ENCODE measurements at places on chromosomes 7 and 10.

GRCh38 chr10:1203704-1204103, 147.5 kb downstream of the WDR37 start:
- no peak for DNase-seq

GRCh38 chr10:62075912-62076311, 174.4 kb downstream of the ARID5B start:
- DNase-seq: no peak

DNA sequence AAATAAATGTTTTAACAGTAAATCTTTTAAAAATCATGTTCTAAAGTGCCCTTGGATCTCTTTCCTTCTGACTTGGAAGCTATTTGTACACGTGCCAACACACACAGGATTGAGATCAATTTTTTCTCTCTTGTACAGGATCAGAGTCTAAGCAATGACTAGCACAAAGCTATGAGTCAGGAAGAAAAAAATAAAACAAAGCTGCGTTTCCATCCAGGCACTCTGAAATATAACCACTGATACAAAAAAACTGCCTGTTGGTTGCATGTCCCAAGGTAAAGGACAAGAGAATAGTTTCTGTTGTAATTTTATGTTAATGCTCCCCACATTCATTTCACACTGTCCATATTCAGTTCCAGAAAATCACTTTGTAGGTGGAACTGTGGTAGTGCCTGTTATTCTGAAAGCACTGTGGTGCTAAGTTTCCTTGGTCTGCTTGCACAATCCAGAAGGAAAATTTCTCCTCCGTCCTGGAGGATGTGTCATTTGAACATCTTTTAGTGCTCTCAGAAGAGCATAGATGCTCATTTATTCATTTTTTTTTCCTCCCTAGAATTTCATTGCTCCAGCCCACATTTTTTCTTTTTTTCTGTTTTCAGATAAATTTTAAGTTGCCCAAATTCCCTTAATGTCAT, 113.4 kb downstream of the PLXDC2 start:
- DNase-seq: no peak

DNA sequence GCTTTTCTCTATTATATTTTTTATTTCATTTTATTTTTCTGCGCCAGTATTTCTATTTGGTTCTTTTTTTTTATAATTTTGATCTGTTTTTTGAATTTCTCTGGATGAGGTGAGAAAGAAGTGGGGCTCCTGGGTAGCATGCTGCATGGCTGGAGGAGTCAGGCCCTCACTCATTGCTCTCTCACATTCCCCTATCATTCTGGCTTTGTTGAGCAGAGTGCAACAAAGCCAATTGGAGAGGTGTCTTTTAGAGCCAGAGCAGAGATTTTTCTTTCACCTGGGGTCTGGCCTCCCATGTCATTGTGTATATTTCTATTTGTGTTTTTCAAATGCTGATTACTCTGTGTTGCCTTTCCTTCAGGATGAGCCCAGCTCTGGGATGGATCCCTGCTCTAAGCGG, 330.0 kb upstream of the CDC14C start:
- DNase-seq: no peak

GRCh38 chr10:69729326-69730048, 72.2 kb upstream of the COL13A1 start:
- DNase-seq: no peak

DNA sequence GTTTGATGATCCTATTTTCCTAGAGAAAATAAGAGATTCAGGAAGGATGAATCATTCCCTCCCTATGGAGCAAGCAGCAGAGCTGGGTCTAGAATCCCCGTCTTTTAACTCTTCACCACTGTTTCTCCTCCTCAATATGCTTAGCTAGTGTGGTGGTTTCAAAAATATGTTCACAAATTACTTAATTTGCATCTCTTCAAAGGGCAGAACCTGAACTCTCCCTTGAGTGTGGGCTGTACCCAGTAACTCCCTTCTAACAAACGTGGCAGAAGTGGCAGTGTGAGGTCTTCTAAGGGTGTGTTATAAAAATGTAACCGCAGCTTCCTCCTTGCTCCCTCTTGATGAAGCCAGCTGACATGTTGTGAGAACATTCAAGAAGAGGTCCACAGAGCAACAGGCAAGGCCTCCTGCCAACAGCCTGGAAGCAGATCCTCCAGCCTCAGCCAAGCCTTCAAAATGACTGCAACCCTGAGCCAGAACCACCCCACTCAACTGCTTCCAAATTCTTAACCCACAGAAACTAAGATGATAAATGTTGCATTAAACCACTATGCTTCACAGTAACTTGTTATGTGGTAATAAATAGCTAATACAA, 36.6 kb downstream of the SRPK2 start:
- DNase-seq: no peak

DNA sequence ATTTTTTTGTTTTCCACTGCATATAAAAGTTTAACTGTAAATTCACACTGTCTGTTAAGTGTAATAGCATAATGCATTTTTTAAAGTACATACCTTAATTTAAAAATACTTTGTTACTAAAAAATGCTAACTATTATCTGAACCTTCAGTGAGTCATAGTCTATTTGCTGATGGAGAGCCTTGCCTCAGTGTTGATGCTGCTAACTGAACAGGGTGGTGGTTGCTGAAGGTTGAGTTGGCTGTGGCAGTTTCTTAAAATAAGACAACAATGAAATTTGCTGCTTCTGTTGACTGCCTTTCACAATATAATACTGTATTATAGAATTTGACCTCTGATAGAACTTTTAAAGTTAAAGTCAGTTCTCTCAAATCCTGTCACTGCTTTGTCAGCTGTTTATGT, 72.3 kb upstream of the GATAD1 start:
- DNase-seq: no peak

GRCh38 chr7:46930366-46930765, 651.5 kb downstream of the TNS3 start:
- no peak for DNase-seq

GRCh38 chr10:79349766-79350406, 2.6 kb downstream of the PPIF start:
- no peak for DNase-seq

DNA sequence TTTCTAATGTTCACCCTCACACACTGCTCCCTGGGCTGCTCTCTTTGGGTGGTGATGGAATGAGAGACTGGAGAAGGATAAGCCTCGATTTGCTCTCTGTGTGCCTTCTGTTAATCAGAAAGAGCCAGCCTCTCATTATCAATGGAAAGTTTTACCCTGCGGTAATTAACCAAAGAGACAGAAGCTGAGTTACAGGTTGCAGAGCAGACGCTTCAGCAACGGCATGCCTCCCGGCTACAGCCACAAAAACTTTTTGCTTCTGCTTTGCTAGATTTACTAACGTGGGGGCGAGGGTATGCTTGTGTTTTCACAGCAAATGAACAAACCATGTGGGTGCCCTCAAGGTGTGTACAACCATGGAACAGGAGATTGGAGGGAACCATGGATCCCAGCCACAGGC, 18.0 kb downstream of the GIMAP4 start:
- DNase-seq: no peak

GRCh38 chr7:34430456-34430855, 227.6 kb upstream of the NPSR1 start:
- DNase-seq: no peak

GRCh38 chr10:113133497-113134115, 183.6 kb downstream of the TCF7L2 start:
- DNase-seq: no peak

DNA sequence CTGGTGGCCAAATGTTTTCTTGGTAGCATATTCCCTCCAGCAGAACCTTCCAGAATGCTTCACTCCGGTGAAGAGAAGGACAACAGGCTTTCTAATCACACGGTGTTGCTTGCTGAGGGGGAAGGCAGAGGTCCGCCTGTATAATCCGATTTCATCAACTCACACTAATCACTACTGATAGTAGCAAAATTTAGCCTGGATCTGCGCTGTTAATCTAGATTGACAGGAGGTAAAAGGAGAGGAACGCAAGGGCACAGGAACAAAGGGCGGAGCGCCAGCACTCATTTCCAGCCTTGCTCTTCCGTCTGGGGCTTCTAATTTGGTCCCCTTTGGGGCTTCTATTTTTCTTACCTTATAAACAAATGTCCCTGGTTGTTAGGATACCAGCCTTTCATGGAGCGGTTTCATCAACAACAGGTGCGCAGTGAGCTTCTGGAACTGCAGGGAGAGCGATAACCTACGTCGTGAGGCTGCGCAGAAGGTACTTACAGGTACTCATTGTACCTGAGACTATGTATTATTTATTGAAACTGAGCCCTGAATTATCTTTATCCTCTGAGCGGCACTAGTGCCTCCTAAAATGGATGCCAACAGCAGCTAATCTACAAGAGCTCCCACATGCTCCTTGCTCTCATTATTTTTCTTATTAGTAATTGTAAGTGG, 150.6 kb downstream of the CACNB2 start:
- DNase-seq: no peak

DNA sequence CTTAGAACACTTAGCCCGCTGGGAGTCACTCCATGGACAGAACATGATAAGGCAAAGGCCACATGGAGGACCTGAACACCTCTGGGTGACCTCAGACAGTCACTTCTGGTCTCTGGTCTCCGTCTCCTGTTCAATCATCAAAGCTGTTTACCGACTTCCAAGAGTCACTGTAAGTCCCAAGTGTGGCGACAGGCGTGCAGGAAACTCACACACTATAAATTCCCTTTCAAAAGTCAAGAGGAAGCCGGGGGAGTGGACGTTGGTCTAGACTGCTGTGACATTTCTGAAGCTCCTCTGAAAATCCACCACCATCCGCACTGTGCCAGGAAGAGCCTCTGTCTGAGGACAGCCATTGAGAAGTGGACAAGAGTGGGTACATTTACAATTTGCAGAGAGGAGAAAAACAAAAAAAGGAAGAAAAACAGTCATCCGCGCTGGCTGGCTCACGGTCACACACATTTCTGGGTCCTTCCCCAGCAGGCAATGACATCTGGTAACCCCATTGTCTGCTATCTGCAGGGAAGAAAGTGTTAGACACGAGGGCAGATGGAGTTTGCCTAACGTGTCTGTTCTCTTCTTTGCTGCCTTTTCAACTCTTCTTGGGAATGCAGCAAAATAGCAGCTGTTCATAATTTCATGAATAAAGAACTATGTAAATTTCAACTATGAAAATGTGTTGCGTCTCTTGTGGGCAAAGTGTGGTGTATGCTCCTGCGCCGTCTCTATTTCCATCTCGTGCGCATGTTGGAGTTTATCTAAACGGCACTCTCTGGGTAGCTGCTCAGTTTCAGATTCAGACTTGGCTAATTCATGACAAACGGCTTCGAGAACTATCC, 32.9 kb upstream of the CUX1 start:
- no peak for DNase-seq

GRCh38 chr10:21995557-21995956, 8.0 kb downstream of the DNAJC1 start:
- no peak for DNase-seq

DNA sequence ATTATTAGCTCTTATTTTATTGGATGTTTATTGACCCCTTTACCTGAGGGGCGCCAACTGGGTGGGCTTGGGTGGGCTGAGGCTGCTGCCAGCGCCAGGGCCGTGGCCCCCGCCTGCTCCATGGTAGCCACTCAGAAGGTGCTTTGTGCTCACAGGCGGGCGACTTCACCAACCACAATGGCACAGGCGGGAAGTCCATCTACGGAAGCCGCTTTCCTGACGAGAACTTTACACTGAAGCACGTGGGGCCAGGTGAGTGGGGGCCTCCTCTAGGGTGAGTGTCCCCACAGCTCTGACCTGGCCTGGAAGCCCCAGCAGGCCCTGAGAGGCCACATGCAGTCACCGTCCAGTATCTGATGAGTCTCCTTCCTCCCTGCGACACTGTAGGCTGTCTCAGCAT, 4.1 kb downstream of the PPIF start:
- no peak for DNase-seq

DNA sequence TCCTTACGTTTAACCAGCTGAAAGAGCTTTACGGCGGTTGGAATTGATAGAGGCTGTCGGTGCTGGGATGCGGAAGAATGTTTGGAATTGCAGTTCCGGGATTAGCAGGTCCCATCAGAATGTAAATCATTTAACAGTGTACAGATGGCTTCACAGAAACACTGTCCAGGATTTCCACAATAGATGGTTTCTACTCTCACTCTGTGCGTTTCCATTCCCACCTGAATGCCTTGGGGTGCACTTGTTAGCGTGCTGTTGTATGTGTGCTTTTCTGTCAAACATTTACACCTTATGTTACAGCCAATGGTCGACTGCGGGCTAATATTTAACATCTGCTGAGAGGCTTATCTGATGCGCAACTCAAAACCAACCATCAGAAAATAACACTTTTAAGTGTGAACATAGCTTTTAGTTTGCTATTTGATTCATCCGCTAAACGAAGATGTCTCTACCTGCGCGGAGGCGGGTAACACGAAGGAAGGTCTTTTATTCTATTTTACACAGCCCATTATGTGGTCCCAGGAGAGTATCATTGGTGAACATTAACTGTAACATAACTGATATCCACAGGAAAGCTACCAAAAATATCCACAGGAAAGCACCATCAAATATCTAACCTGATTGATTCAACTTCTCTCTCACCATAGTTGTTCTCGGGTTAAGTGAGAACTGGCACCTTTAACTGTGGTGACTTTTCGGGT, 179.0 kb downstream of the PRPF18 start:
- DNase-seq: no peak

- no peak for DNase-seq
Observed at GRCh38 chr7:101968720-101969466, 151.5 kb downstream of the CUX1 start.

DNA sequence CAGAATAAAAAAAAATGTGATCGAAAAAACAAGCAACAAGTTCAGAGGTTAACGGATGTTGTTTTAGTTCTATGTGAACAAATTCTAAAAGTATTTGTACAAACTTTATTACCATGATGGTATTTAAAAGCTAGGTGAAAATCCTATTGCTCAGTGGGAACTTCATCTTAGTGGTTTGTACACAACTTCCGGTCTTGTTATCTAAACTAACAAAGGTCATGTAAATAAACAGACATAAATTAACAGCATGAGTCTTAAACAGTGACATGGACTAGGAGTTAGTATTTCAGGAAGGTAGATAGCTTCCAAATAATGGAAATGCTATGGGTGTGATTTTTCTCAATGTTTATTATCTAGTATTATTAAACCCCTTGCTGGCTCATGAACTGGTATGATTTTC, 83.8 kb downstream of the SPAG6 start:
- DNase-seq: no peak

- DNase-seq: no peak
Observed at GRCh38 chr10:119415536-119416503, 126.7 kb downstream of the RGS10 start.
